ENCODE measurements at places on chromosomes 5 and 9. TPM values are rescaled to one million over a fixed set of nuclear protein-coding genes. Genes with fewer than 3 reads are reported as not detected.

The PTGDS gene
- polyA plus RNA-seq, result 709 TPM

The PPP3R2 gene
- polyA plus RNA-seq, result not detected

GRCh38 chr5:147093138-147093537, 141.7 kb upstream of the STK32A start:
- no peak for DNase-seq

DNA sequence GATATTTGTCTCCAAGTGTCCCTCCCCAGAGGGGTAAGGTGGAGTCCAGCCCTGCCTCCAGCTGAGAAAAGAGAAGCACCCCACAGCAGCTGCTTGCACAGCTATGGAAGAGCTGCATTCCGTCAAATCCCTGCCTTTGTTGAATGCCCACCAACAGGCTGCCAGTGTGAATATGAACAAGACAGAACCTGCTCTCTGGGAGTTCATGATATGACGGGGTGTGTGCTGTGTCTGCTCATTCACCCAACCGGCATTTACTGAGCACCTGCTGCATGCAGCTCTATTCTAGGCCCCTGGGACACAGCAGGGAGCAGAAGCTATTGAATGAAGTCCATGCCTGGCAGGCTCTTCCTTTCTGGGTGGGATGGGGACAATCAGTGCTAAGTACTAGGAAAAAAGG, 238.8 kb downstream of the GADD45G start:
- DNase-seq, result no peak

The PCDHB7 gene
- polyA plus RNA-seq, result 0.97 TPM

The FAXDC2 gene
- 18.3 TPM for polyA plus RNA-seq

The WHRN gene
- polyA plus RNA-seq, result 4.4 TPM

GRCh38 chr5:98424681-98425450, 348.6 kb upstream of the RGMB start:
- no peak for DNase-seq

GRCh38 chr5:38879078-38879460, 33.3 kb downstream of the OSMR start:
- DNase-seq, result no peak

The HOMER1 gene
- 2.3 TPM for polyA plus RNA-seq

DNA sequence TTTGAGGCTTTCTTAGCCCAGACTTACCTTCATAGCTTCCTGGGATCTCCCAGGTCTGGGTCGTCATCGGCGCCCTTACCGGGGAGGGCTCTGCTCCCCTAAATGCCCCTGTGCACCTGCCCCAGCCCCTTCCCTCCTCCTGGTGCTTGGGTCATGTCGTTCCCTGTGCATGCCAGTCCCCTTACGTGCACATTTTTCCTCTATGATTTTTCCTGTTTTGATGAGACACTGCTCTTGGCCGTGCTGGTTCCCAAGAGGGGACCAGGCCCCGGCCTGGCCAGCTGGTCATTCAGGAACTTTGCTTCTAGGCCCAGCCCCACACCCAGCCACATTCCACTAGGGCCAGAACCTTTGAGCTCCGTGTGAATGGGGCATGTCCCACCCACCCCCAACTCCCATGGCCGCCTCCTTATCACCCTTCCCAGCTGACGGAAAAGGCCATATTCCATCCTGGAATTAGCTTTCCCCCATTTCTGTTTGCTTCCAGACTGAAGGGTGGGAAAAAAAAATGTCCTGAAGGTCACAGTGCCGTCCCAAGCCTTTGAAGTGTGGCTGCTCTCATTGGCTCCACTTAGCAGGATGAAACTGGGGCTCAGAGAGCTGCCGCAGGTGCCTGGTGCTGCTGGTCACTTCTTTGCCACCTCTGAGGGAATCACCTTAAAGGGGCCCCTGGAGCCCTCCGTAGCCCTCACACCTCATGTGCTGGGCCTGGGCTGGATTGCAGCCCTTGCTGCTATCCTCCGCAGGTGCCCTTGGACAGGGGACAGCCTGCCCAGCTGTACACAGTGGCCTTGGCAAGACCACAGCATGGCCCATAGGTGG, 25.1 kb downstream of the ERGIC1 start:
- DNase-seq, result peak; percentile 90

DNA sequence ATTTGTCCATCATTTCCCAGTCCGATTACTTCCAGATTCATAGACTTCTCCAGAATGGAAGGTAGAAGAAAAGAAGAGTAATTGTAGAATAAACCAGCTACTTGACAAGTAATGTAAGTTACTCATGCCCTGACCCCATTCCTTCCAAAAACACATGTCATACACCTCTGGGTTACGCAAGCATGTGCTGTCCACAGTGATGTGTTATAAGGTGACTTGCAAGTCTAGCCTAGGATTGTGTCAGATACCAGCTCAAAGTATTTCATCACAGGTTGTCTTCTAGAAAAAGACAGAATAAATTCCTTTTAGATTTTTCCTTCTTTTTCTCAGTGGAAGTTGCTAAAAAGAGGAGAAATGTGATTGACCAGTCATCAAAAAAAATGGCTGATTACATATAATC, 8.0 kb upstream of the TLR4 start:
- no peak for DNase-seq

DNA sequence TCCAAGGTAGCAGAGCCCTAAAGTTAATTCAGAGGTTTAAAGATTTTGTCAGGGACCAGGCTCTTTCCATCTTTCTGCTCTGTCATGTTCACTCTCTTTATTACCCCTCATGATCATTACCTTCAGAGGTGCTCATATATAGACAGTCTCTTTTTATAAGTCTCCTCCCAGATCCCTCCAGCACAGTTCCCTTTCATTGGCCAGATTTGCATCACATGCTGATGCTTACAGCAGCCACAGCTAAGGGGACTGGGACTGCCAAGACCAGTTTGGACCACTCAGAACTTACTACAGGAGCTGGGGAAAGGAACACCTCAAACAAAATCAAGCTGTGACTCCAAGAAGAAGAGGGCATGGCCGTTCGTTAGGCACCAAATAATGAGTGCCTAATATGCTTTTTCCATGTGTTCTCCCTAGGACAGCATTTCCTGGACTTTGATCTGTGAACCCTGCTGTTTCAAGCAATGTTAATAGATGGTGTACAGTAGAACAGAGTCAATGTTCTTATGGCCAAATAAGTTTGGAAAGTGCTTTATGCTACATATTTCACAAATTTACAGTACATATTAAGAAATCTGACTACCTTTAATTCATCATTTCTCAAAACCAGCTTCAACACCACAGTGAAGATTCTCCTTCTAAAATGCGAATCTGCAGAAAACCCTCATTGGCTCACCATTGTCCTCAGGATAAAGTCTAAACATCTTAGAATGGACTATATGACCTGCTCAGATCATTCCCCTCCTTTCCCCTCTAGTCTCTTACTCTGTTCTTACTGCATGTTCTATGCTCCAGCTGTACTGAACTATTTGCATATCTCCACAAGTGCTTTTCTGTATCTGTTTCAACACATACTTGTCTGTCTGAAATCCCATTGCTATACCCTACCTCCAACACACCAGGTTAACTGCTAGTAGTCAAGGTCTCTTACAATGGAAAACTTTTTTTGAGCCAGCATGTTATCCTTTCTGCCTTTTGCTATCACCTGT, 3.4 kb downstream of the C5orf58 start:
- no peak for DNase-seq

The STPG3 gene
- not detected for polyA plus RNA-seq

DNA sequence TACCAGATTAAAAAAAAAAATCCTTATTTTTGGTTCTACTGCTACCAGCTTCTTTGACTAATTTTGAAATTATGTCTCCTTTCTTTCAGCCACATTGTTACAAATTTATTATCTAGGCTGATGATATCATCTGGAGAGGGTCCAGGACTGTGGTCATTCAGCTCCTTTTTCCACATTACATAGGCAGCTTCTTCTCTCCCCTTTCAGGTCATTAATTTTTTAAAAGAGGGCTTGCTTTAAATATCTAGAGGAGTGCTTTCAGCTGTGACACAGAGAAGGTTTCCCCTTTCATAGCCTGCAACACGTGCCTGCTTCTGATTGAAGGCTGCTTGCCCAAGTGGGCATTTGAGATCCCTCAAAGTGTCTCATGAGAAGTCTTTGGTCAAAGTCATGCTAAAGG, 155.7 kb upstream of the PAPPA start:
- peak; percentile 14 for DNase-seq

- peak; percentile 81 for DNase-seq
Observed at GRCh38 chr9:115591584-115591984, 473.6 kb upstream of the TNC start.

The ADGRD2 gene
- not detected for polyA plus RNA-seq

GRCh38 chr5:171911152-171911551, 95.3 kb downstream of the FBXW11 start:
- no peak for DNase-seq

The PCDHA13 gene
- polyA plus RNA-seq, result 0.49 TPM

GRCh38 chr5:123422433-123423277, 548 bp downstream of the CEP120 start:
- DNase-seq, result no peak

The TMEM215 gene
- not detected for polyA plus RNA-seq

The ADAMTSL1 gene
- polyA plus RNA-seq, result 3.0 TPM

GRCh38 chr5:122473138-122473843, 161.3 kb downstream of the SNCAIP start:
- no peak for DNase-seq

The PDLIM4 gene
- 31.6 TPM for polyA plus RNA-seq

The CNTNAP3B gene
- polyA plus RNA-seq, result 13.9 TPM

DNA sequence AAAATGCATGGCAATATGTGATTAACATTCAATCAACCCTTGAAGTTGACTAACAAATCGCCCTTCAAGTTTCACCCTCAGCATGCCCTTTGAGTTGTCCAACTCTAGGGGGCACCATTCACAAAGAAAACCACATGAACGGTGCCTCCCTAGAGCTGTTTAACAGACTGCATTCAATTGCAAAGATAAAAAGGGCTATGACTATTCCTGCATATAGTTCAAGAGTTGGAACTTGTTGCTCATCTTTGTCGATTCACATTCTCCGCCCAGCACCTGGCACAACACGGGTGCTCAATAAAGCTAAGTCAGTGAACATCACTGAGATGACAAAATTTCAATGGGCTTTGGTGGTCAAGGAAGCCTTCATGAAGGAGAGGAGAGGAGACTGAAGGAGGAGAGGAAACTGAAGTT, 69.6 kb upstream of the SLC30A5 start:
- DNase-seq, result peak; percentile 10

GRCh38 chr9:107036367-107036766, 173.4 kb downstream of the ZNF462 start:
- no peak for DNase-seq

GRCh38 chr5:59582746-59583145, 310.8 kb downstream of the PDE4D start:
- peak; percentile 45 for DNase-seq

DNA sequence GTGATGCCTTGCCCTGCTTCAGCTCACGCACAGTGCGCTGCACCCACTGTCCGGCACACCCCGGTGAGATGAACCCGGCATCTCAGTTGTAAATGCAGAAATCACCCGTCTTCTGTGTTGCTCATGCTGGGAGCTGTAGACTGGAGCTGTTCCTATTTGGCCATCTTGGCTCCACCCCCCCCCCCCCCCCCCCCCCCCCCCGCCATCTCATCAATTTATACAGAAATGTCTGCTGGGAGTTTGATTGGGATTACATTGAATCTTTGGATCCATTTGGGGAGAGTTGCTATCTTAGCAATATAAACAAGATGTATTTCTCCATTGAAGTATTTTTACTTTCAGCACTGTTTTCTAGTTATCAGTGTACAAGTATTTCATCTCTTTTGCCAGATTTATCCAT, 55.2 kb downstream of the RIC1 start:
- DNase-seq, result no peak

GRCh38 chr9:124559871-124560270, 52.7 kb upstream of the NR5A1 start:
- DNase-seq, result no peak

DNA sequence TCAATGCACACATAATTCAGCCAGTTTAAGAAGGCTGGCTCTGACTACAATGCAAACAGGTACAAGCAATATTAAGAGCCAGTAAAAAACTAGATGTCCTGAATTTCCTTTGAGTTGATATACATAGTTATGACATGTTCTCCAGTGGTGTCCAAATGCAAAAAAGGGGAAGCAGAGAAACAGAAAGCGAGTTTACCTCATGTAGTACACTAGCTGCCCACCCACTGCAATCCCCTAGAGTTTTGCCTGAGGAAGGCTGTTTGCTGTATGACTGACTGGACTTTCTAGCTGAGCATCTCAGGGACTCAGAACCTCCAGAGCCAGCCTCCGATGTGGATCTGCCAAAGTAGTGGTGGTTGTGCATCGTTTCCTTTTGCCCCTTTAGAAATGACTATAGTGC, 44.8 kb upstream of the SLC1A3 start:
- DNase-seq, result no peak

The F2RL2 gene
- 0.32 TPM for polyA plus RNA-seq

DNA sequence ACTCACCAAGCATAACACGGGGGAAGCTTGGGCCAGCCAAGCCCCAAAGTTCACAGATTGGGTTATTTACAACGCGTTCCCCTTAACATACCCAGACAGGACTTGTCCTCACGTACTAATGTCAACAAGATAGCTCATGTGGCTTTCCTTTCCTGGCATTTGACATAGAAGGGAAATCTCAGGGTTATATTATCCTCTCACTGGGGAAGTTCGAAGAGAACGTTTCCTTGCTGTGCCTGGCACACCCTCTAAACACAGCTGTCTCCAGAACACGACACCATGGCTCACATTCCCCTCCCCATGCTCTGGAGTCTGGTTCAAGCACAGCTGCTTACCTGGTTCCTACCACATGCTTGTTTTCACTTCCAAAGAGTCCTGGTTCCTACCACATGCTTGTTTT, 46.8 kb upstream of the OTULINL start:
- no peak for DNase-seq

Measured in kidney (tissue), 22 donors.